HT1080 (cell line): ENCODE measurements at places on chromosomes 7 and 10. TPM values are rescaled to one million over a fixed set of nuclear protein-coding genes. Genes with fewer than 3 reads are reported as not detected.

- no peak for DNase-seq
Measured at GRCh38 chr7:48033922-48034321, 1.4 kb upstream of the C7orf57 start.

DNA sequence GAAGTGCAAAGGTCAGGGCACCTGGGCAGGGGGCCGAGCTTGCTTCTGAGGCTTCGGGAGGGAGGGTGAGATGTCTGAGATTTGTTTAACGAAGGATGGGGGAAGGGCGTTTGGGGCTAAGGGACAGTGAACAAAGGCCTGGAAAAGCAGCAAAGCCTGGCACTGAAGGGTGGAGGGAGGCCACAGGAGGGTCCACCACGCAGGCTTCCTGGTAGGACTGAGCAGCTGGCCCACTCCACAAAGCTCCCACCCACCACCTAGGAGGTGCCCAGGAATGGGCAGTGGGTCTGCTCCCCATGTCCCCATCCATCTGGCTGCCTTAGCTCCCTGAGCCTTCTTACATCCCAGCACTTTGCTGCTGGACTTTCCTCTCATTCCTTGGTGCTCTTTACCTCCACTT is 39.4 kb upstream of the CXCL12 start:
- DNase-seq: no peak

DNA sequence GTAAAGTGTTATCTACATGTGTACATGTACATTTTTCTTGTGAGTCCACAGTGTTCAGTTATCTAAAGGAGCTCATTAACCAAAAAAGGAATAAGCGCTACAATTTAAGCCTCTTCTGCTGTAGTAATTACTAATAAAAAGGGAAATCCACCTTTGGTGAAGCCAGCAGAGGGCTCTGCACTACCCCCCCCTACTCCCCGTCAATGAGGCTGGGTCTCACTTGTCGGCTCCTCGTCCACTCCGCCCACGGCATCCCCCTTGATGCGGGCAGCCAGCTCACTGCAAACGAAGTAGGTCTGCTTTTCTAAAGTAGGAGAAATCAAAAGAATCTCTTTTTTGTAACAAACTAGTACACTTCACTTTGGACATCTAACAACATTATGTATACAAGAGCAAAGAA is 4.7 kb upstream of the WASHC2A start:
- DNase-seq: no peak

- no peak for DNase-seq
Measured at GRCh38 chr10:93091960-93092359, 18.3 kb downstream of the CYP26A1 start.

DNA sequence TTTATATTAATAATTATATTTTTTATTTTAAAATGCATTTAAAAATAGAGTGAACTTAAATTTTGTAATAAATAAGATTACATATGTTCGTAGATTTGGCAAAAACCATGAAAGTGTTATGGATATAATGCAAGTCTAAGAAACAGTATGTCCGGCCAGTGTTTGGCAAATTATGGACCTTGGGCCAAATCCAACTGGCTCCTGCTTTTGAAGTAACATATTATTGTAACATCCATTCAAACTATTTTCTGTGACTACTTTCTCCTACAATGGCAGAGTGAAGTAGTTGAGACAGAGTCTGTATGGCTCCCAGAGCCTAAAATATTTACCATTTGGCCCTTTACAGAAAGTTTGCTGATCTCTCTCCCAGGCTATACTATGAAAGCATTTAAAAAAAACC is 38.9 kb downstream of the TMEM229A start:
- no peak for DNase-seq

NKX1-2 gene
- 0.05 TPM in 1 of 2 replicates, not detected in the other for total RNA-seq

AUTS2 gene
- total RNA-seq: 2.8 and 4.6 TPM in 2 replicates
